ENCODE measurements at places on chromosomes 13 and 19.
A peak's percentile ranks its signal among the peaks of the same experiment; 100 is the strongest.

- no peak for DNase-seq
These were observed 4.2 kb downstream of the CLIP3 start for GRCh38 chr19:36028313-36029041.

DNA sequence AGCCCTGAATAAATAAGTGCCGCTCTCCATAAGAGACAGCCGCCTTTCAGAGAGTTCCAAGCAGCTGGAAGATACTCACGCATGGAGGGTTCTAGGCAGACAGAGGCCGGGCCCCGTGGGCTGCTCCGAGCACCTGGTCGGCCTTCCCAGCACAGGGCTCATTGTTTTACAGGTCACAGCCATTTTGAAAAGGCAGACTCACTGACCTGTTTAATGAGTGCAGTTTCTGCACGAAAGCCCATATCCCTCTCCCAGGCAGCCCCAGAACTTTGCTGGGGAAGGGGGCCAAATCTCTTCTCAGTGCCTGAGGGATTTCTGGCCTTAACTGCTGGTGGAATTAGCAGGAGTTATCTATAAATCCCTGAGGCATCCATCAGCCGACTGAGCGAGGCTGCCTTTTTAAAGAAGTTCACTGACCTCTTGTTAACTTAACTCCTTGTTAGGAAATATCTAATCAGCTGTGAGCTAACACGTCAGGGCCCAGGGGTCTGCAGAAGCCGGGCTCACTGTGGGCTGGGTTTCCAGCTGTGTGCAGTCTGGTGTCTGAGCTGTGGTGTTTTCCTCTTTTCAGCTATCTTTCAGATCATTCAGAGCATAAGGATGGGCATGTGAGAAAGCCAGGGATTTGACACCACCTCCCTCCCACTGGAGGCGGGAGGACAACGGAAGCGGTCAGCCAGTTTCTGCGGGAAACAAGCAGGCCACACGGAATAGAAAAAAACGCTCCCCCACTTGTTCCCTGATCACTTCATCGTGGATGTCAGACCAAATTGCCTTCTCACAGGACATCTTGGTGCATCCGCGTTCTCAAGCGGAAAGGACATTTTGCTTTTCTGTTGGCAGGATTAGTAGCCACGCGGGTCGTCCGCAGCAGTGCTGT lies 23.3 kb downstream of the SERP2 start:
- DNase-seq: peak; percentile 85

DNA sequence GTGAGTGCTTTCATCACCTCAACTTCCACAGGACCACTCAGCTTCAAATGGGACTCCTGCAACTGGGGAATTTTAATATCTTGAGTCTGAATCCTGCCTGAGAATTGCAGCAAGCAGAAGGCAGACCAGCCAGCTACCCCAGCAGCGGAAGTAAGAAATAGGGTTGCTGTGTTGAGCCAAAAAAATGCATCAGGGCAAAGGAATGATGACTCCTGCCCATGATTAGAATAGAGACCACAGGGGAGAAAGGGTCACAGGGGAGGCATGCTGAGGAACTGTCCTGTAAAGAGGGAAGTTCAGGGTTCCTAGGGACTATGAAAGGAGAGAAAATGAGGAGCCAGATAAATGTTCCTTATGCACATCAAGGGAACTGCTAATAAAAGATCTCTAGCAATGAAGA lies 370.2 kb downstream of the KCTD12 start:
- no peak for DNase-seq

GRCh38 chr13:113087923-113088690 lies 17.5 kb upstream of the F7 start:
- no peak for DNase-seq

DNA sequence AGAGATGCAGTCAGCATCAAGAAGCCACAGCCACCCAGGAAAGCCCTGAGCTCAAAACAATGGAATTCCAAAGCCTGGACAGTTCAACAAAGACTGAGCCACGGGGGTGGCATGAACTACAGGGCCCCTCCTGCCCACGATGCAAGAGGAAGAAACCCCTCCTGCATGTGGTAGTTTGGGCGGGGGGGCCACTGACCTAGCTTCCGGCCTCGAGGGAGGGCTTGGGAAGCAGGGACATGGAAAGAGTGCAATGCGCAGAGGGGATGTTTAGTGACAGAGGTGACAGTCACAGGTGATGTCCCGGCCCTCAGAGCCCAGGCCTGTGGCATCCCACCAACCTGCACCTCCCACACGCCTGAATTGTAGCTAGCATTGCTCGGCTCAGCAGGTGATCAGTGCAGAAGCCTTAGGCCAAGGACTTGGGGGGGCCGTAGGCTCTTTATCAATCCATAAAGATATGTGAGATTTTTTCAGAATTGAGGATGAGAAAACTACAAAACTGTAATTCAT lies 318.8 kb downstream of the TEX29 start:
- peak; percentile 7 for DNase-seq

GRCh38 chr13:25625414-25625813 lies 253.6 kb downstream of the ATP8A2 start:
- DNase-seq: no peak

Data from ecto neural progenitor cell (in vitro differentiated cells).